ENCODE measurements at places on chromosomes 12 and 14.

DNA sequence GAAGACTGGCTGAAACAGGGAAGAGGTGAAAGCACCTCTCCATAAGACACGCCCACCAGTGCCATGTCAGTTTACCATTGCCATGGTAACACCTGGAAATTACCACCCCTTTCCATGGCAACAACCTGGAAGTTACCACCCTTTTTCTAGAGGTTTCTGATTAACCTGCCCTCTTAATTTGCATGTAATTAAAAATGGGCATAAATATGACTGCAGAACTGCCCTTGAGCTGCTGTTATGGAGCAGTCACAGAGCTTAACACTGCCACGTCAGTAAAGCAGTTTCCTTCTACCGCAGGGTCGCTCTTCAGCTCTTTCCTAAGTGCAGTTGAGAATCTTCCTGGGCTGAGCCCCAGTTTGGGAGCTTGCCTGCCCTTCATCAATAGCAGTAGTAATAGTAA is 55.2 kb downstream of the RASSF3 start:
- no peak for DNase-seq

GRCh38 chr12:51949342-51950030 is 2.0 kb upstream of the ACVR1B start:
- DNase-seq, result no peak

DNA sequence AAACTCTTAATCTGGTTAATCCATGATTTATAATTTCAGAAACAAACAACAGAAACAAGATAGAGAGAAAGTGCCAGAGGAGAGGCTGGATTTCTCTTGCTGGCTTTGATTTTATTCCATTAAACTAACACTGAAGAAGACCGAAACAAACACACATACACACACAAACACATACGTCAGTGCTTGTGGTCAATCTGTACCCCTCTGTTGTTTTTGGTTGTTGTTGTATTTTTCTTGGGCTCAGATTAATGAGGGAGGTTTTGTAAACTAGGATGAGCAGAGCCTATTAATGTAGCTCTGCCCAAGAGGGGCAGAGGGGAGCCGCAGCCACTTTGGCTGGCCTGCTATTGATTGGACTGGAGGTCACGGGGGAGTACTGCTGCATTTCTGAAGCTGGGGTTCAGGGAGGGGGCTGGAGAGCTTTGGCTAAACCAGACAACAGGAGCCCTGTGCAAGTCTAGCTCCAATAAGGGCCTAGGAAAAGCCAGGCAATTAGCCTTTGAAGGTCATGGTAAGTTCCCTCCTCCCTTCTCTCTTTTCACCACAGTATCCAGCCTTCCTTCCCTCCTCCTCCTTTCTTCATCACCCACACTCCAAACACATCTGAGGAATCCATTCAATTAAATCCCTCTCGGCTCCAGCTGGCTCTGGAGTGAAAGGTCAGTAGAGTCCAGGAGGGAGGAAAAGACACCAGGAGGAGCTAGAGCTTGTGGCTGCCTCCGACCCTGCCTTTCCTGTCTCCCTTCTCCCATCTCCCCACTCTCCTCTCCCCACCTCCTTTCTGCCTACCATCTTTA is 344.1 kb upstream of the LMO3 start:
- DNase-seq, result no peak

GRCh38 chr12:51865757-51866270 is 17.3 kb upstream of the FIGNL2 start:
- DNase-seq, result no peak

- DNase-seq, result no peak
Measured at GRCh38 chr12:121142171-121142950, 9.7 kb downstream of the P2RX7 start.

GRCh38 chr12:124105546-124105945 is 132.5 kb downstream of the ZNF664 start:
- no peak for DNase-seq

- no peak for DNase-seq
Measured at GRCh38 chr12:11242656-11243055, 26.9 kb downstream of the PRB3 start.

GRCh38 chr12:47808574-47809365 is 10.9 kb downstream of the HDAC7 start:
- no peak for DNase-seq

GRCh38 chr12:47397664-47398281 is 308.1 kb downstream of the RPAP3 start:
- DNase-seq, result no peak

- no peak for DNase-seq
Measured at GRCh38 chr14:101542391-101542790, 18.9 kb upstream of the DIO3 start.

DNA sequence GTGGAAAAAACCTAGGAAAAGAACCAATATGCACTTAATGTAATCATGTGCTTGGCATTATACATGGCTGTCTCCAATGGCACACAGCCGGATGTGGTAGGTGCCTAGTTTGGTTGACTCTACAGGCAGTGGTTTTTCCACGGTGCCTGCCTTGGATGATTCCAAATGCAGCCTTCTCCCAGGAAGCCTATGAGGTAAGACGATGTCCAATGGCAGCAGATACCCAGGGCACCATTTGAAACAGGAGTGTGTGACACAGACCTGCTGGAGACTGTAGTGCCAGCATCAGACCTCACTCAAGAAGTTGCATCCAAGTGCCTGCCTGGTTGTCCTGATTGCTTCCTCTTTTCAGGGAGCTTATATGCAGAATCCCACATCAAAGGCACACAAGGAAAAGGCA is 88.0 kb upstream of the VASH1 start:
- no peak for DNase-seq

DNA sequence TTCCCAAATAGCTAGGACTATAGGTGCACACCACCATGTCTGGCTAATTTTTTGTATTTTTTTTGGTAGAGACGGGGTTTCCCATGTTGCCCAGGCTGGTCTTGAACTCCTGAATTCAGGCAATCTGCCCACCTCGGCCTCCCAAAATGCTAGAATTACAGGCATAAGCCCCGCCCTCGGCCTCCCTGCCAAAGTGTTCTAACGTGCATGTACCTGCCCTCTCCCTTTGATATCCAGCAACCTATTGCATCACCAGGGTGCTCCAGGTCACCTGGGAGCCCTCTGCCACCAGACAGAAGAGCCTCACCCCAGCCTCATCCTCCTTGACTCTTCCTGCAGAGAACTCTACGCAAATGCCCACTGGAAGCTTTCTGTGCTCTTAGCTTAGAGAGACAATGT is 2.2 kb upstream of the EML1 start:
- no peak for DNase-seq

GRCh38 chr12:7923241-7924236 is 12.4 kb downstream of the SLC2A3 start:
- no peak for DNase-seq

DNA sequence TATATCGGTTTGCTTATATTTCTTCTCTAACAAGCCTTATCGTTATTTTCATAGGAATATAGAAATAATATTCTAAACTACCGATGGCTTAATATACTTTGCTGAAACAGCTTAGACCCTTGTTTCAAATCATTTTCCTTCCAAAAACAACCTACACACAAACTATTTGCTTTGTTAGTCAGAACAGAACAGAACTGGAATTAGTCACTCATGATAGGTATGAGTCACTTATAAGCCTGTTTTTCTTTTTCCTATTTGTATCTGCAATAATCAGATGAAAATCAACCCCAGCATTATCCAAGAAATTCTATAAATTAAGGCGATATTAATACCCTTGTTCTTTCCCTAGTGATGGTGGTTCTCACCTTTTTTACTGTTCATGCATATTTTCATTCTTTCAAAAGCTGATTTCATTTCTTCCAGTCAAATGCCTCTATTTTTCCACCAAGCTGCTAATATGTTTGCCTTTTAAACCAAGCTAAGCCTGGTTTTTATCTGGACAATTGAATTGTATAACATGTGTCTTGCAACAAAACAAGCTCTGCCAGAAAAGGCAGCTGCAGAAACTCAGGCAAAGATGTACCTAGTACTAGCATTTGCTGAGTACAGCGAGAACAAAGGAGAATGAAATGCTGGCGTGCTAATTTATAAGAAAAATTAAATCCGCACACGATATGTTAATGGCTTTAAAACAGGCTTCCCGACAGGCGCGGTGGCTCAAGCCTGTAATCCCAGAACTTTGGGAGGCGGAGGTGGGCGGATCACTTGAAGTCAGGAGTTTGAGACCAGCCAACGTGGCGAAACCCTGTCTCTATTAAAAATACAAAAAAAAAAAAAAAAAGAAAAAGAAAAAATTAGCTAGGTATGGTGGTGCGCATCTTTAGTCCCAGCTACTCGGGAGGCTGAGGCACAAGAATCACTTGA is 1418.2 kb downstream of the AACS start:
- DNase-seq, result no peak

DNA sequence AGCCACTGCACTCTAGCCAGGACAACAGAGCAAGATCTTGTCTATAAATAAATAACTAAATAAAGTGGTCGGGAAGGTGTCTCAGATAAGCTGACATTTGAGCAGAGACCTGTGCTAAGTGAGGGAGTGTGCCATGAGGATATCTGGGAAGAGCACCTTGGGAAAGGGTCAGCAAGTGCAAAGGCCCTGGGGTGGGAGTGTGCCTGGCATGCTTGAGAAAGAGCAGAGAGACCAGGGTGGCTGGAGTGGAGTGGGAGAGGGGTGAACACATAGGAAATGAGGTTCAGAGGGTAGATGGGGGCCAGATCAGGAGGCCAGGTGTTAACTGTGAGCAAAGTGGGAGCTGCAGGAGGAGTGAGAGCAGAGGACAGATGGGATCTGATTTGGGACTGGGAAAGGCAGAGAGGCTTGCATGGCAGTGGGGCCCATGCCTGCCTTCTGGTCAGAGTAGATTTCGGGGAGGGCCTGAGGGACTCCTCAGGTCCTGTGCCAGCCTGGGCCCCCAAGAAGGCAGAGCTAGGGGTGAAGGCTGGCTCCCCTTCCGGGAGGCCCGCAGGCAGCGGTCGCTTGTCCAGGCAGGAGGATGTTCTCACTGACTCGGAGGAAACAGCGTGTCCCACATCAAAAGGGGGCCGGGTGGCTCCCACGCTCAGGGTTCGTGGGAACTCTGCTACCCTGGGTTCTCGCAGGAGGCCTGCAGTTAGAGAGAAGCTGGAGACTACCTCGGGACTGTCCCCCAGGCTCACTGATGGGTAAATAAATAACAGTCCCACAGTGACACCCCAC is 32.6 kb downstream of the DTX1 start:
- peak; percentile 57 for DNase-seq

GRCh38 chr12:76029982-76030340 is 1.6 kb downstream of the PHLDA1 start:
- no peak for DNase-seq

- no peak for DNase-seq
Measured at GRCh38 chr14:50002926-50003212, 110.0 kb downstream of the ARF6 start.

GRCh38 chr12:124752437-124753227 is 111.0 kb downstream of the SCARB1 start:
- no peak for DNase-seq

DNA sequence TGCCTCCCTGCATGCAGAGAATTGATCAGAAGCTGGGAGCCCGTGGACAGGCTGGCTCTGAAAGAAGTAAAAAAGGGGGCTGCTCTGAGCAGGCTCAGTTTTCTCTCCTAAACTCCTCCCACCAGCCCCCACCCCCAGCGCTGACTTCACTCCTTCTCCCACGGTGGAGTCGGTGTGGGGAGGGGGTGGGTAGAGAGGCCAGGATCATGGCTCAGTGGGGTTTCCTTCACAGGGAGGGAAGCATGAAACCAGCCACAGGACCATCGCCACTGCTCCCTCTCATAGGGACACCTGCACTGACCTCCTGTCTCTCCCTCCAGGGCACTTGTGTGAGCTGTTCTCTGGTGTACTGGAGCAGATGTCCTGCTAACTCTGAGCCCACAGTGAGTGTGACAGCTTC is 78.9 kb downstream of the STAB2 start:
- no peak for DNase-seq

DNA sequence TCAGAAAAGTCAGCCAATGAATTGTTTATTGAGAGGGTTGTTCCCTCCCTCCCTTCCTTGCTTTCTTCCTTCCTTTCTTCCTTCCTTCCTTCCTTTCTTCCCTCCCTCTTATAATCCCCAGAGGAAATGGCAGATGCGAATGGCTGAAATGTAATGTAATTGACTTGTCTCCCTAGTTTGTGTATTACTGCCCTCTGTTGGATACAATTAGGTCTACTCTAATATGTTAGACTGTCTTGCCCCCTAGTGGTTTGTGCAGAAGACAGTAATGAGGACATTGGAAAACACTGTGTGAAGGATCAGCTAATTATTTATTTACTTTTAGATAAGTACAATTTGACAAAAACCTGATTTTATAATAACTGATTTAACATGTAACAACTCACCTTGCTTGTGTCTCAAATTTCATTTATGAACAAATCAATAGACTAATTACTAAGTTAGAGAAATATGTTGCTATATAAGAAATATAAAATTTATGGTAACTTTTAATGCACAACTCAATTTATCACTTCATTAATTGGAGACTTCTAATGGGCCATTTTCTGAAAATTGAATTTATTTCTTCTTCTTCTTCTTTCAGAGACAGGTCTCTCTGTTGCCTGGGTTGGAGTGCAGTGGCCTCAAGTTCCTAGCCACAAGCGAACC is 229.8 kb upstream of the LRIG3 start:
- no peak for DNase-seq

DNA sequence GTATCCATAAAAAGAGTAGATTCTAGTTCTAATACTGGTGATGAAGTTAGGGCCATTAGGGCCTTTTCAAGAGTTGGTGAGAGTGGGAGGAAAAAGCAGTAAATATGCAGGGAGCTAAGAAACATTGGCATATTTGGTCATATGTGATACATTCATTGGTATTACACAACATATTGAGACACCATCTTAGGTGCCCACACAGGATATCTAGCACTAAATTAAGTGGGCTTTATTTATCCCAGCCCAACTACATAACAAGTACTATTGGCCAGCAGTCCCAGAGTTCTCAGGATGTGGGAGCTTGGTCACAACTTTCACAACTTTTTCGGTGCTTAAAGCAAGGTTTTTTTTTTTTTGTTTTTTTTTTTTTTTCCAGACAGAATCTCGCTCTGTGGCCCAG is 2.0 kb upstream of the ING4 start:
- no peak for DNase-seq

DNA sequence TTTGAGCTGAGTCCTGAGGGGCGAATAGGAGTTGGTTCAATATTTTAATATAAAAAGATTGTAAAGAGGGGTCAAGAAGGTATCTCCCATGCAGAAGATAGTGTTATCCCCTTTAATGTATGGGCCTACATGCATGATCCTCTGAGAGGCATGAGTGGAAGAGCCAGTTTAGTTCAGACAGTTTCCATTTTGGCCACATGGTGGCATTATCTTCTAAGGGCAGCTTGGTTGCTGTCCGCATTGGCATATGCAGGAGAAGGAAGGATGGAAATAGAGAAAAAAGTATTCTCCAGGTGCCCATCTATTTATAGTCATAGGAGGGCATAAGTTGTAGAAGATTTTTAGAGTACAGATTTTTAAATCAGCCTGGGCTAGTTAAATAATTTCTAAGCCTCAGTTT is 5.4 kb downstream of the SAMD4A start:
- peak; percentile 33 for DNase-seq

GRCh38 chr12:47209014-47209413 is 129.3 kb upstream of the AMIGO2 start:
- DNase-seq, result no peak

DNA sequence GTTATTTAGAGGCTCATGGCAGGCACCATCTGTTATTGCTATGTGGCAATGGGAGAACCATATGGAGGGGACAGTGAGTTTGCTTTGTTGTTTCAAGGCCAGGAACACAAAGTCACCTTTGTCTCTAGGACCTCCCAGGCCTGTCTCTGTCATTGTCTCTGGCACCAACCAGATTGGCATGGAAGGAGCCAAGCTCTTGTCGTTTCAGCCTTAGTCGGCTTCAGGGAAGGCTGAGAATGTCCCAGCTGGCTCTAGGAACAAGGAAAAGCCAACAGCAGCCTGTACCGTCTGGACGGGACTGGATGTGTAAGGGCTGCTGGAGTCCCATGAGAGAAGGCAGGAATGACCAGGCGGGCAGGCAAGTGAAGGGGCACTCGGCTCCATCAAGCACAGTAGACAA is 29.2 kb downstream of the RPH3A start:
- no peak for DNase-seq

Data from stimulated activated CD4-positive, alpha-beta T cell treated with anti-CD3 and anti-CD28 coated beads, Interleukin-2, amount 100 ng/mL, for 48 hours (primary cell).